Activated CD4-positive, alpha-beta T cell treated with anti-CD3 and anti-CD28 coated beads for 24 hours (primary cell): ENCODE measurements at places on chromosomes 12 and 14.

DNA sequence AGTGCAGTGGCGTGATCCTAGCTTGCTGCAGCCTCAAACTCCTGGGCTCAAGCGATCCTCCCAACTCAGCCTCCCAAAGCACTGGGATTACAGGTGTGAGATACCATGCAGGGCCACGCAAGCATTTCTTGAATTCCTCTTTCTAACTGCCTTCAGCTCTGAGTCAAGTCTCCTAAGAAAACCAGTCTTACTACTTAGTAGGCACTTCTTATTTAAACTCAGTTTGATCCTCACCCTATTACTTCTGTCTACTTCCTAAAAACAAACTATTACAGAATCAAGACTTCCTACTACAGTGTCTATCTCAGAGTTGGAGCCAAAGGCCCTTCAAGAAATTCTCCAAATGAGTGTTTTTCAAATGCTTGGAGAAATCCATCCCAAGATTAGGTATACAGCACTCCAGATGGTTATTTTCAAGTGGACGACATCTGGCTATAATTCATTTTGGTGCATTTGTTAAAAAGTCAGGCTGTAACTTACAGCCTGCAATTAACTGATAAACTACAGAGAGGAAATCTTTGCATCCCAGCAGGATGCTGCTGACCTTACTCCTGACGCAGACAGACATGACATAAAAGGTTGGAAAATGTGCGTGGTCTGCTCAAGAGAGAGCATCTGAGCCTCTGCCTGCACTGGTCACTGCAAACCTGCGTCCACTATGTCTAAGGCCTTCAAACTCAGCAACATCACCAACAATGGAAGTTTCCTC lies 34.7 kb downstream of the SSH1 start:
- DNase-seq = no peak

DNA sequence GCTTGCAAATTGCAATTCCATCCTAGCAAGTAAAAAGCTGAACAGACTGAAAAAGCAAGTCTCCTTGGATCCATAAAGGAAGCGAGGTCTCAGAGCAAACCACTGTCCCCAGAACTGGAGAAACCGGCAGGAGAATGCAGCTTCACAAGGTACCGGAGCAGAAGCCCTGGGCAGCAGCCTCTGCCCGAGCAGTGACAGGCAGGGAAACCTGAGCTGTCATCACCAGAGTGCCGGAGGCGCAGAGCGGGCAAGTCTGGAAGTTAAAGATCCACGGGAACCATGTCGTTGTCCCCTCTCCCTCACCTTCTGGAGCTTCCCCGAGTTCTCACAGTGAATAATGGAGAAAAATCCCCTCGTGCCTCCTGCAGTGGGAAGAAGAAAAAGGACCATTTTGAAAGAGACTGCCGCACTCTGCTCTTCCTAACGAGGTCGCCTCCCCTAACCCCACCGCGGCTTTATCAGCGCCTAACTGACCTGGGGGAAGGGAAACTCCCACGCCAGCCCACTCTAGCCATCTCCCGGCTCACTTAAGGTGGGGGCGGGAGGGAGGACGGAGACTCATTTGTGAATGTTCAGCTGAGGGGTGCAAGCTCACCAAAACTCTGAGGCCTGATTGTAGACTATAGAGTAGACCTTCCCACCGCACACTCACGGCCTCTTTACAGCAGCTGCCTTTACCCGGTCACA lies 27.8 kb downstream of the FBXL14 start:
- no peak for DNase-seq

DNA sequence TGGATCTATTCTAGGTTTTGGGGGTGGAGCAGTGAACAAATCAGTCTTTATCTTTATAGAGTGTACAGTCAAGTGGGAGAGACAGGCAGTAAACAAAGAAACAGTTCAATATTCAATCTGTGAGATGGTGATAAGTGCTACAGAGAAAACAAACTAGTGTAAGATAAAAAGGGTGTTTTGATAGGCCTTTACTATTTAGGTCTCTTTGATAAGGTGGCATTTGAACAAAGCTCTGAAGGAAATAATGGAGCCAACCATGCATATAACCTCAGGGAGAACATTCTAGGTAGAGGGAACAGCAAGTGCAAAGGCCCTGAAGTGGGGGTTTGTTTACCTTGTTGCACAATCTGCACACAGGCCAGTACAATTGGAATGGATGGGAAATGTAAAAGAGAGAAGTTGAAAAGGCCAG lies 47.3 kb downstream of the PTPN11 start:
- no peak for DNase-seq

- DNase-seq = no peak
Observed at GRCh38 chr12:90390947-90391346, 564.0 kb downstream of the CCER1 start.

- peak; percentile 33 for DNase-seq
Observed at GRCh38 chr12:118136559-118137003, 657 bp downstream of the PEBP1 start.

DNA sequence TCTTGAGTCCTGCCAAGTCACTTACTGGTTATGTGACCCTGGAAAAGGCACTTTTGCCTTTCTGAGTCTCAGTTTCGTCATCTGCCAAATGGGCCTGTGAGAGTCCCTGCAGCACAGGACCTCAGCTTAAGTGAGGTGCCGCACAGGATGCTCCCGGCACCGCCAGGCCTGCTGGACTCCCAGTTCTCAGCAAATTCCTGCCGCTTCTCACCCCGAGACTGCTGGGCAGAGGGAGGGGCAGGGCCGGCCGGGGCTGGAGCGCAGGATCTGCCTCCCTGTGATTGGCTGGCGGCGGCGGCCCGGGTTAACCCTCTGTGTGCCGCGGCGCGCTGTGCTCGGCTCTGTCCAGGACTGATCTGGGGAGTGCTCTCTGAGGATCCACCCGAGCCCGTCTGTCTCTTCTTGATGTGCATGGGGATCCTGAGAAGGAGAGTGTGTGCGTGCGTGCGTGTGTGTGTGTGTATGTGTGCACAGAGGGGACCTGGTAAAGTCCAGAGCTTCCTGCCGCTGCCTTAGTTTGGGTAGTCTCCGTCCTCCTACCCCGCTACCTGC lies 8.6 kb downstream of the SETD1B start:
- peak; percentile 50 for DNase-seq

DNA sequence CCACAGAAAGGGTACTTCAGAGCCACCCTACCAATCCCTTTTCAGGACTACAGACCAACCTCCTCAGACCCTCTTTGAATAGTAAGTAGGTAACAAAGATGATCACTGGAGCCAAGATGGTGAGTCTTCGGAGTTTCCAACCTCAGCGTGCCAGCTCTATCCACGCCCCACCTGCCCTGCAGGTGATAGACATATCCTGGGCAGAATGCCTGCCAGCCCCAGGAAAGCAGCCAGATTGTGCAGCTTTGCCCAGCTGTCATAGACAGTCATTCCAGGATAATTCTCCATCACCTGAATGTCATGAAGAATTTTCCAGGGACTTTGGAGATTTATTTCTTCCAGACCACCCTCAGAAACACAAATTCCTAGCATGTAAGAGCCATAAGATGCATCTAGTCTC lies 434.4 kb downstream of the RGS6 start:
- DNase-seq = no peak
